ENCODE measurements at places on chromosomes 13 and 19.

DNA sequence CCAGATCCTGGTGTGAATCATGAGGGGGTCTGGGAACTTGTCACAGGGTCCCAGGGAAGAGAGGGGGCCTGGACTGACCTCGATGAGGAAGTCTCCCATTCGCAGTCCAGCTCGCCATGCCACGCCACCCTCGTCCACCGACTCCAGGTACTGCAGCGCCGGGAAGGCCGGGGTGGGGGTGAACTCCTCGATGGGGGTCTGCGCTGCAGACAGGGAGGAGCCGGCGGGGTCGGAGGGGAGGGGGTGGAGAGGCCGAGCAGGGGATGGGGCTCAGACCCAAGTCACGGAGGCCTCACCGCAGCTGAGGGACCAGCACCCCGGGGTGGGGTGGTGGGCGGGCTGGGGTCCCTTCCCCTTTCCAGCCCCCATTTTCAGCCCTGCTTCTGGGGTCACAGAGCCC lies 30.8 kb downstream of the SHANK1 start:
- no peak for DNase-seq

DNA sequence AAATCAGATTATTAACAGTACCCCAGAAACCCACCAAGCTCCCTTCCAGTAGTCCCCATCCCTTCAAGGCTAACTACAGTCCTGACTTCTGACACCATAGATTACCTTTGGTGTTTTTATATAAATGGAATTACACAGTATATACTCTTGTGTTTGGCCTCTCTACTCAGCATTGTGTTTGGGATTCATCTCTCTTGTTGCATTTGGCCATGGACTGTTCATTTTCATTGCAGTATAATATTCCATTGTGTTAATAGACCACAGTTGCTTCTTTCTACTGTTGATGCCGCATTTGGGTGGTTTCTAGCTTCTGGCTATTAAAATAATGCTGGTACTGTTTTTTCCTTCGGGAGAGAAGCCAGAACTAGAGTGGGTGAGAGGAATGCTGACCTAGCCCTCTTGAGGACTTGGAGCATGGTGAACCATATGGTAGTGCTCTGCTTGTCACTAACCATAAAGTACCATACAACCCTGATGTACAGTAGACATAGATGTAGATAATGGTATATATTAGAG lies 18.9 kb upstream of the GARRE1 start:
- no peak for DNase-seq

DNA sequence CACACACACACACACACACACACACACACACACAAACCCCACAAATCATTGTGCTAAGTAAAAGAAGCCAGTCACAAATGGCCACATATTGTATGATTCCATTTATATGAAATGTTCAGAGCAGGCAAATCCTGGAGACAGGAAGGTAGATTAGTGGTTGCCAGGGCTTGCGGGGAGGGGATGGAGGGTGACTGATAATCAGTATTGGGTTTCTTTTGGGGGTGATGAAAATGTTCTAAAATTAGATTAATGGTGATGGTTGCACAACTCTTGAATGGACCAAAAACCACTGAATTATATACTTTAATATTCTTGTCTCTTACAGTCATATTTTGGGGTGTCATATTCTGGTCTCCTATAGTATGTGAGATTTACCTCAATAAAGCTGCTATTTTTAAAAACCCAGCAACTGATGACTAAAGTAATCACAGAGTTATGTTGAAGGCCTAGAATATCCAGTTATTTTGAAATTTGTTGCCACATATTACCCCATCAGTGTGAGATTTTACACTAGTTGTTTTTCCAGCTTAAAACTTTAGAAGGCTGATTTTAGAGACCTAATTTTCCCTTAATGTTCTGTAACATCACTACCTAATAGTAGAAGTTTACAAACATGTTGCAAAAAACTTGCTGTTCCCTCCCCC lies 20.3 kb downstream of the FLT1 start:
- no peak for DNase-seq

DNA sequence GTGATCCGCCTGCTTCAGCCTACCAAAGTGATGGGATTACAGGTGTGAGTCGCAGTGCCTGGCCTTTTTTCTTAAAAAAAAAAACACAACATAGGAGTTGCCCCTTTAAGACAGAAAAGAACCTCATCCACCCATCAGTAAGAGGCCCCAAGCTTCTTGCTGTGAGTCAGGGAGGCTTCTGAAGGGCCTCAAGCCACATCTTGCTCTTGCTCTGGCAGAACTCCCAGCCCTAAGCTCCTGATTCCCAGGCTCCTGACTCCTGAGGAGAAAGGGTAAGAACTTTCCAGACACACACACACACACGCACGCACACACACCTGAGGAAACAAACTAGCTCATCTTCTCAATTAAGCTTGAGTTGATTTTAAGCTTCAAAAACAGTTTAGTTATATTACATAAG lies 6.9 kb downstream of the ETFB start:
- no peak for DNase-seq

DNA sequence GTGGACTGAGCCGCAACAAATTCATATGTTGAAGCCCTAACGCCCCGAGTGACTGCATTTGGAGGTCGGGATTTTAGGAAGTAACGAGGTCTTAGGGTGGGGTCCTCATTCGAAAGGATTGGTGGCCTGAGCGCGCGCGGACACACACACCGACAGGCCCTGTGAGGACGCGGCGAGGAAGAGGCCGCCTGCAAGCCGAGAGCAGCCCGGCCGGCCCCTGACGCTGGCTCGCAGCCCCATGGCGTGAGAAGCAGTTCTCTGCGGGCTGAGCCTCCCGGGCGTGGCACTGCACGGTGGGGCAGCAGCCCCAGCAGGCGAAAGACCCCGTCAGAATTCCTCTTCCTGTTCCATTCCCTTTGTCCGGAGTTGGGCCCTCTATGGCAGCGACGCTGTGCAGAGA lies 131.2 kb downstream of the CRYL1 start:
- DNase-seq, result no peak

- peak; percentile 8 for DNase-seq
These were observed 572 bp downstream of the UCHL3 start for GRCh38 chr13:75550159-75550567.

DNA sequence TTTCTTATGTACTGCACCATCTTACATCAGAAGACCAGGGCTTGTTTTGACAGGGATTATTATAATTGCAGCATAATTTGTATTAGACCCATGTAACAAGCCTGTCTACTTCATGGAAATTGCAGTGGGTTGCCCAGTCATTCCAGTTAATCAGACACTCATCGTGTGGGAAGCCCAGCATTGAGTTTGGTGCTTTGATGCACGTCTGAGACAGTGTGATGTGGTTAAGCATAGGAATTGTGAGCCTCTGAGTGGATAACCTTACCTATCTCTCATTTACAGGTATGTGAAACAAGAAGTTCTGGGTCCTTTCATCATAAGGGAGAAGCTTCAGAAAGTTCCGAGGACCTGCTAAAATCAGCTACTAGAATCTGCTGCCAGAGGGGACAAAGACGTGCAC lies 12.8 kb downstream of the RGCC start:
- peak; percentile 54 for DNase-seq

DNA sequence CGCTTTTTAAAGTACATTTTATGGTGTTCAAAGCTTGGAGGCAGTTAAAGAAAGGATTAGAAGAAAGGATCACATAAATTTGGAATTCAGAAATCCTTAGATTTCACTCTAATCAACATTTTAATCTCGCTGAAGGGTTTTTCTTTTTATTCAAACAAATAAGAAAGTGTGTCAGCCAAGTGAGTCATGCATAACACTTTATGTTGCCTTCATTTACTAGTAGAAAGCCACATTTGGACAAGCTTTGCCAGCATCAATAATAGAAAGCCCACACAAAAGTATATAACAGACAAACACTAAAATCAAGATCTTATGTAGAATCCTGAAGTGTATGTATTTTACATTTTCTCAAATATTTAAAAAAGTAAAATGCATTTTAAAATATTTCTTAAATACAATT lies 154.9 kb upstream of the TRPC4 start:
- no peak for DNase-seq

- DNase-seq, result peak; percentile 76
These were observed 20.3 kb upstream of the TRIM13 start for GRCh38 chr13:49976314-49977258.

DNA sequence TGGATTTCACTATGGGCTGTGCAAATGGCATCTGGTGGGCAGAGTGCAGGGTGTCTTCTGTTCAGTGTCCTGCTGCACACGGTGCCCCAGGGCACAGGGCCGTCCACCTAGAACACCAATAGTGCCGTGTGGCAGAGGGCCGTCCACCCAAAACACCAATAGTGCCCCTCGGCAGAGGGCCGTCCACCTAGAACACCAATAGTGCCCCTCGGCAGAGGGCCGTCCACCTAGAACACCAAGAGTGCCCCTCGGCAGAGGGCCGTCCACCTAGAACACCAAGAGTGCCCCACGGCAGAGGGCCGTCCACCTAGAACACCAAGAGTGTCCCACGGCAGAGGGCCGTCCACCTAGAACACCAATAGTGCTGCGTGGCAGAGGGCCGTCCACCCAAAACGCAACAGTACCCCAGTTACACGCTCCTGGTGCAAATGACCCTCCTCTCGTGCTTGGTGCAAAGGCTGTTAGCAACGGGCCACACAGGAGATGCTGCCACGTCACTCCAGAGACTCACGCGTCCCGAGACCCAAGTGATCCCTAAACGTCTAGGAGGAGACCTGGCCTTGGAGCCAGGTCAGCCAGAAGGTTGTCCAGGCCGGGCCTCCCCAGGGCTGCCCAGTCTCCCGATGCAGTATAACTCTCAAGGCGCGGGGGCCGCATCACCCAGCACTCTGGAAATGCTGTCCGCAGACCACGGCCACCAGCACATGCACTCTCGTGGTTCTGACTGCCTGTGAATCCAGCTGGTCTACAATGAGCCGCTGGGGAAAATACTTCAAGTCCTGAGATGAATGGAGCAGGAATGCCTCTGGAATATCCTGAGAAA lies 51.5 kb downstream of the RASA3 start:
- DNase-seq, result no peak

- DNase-seq, result peak; percentile 85
These were observed 5.2 kb upstream of the CEACAM18 start for GRCh38 chr19:51473009-51473707.

DNA sequence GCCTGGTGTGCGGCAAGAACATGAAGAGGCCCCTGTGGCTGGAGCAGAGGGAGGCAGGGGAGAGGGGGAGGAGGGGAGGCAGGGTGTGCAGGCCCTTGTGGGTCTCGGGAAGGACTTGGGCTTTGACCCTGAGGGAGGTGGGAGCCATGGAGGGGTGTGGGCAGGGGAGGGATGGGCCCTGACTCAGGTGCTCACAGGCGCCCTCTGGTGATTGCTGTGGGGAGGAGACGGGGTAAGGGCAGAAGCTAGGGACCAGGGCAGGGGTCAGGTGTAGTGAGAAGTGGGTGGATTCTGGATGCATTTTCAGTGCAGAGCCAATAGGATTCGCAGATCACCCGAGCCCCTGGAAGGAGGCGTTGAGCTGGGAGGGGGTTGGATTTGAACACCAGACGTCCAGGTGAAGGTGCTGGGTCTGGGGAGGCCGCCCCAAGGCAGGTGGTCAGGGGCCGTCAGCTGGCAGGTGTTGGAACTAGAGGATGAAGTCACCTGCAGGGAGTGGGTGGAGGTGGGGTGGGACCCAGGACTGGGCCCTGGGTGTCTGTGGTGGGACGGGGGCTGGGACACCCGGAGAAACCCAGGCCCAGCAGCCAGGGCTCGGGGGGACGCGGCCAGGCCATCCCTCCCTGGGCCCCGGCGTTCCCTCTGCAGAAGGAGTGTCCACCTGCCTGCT lies 185.4 kb downstream of the KDM4B start:
- peak; percentile 26 for DNase-seq

DNA sequence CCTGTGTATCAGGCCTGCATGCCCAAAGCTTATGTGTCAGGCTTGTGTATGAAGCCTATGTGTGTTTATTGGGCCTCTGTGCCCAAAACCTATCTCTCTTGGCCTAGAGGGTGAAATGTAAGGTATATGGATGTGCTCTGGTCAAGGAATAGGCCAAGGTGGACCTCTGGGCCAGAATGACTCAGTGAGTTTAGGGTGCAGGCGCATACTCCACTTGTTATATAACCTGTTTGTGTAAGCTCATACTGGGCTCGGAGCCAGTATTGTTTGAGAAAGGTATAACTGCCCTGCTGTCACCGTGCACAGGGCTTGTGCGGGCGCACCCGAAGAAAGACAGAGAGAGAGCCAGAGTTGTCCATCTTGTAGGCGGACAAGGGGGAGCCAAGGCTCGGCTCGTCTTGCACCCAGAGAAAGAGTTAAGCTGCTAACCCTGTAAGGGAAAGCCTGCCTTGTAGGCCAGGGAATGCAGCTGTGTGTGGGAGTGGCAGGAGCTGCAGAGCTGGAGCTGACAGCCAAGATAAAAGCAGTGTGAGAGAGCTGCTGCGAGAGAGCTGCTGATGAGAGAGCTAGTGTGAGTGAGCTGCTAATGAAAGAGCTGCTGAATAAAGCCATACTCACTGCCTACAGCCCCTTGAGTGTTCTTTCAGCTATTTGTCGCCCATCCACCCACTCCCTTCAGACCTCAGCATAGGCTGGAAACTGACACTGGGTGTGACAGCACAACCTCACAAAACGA lies 43.4 kb upstream of the N4BP2L1 start:
- no peak for DNase-seq

DNA sequence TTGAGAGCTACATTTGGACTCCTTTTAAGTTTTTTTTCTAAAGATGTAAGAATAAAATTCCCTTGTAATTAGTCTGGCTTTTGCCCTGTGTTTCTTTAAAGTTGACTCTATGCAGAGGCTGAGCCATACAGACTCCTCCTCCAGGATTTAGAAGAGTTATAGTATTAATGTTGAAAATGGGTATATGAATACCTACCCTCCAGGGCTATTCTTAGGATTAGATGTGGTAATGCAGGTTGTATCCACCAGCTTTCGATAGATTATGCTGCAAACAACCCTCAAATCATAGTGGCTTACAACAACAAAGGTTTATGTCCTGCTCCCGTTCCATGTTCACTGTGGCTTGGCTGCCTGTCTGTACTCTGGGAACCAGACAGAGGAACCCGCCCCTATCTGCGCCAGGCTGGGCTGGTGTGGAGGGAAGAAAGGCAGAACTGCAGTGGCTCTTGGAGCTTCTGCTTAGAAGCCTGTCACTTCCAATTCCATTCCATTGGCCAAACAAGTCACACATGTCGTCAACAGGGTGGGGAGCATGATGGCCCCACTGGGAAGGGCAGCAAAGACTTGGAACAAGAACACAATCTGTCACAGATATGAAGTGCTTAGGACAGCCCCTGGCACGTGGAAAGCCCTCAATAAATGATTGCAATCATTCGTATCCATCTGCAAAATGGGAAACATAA lies 290.8 kb downstream of the FOXO1 start:
- DNase-seq, result no peak

- no peak for DNase-seq
These were observed 25.5 kb downstream of the TJP3 start for GRCh38 chr19:3733549-3734309.
